RWPE2 (cell line): ENCODE measurements at places on chromosomes 2 and 18.

DNA sequence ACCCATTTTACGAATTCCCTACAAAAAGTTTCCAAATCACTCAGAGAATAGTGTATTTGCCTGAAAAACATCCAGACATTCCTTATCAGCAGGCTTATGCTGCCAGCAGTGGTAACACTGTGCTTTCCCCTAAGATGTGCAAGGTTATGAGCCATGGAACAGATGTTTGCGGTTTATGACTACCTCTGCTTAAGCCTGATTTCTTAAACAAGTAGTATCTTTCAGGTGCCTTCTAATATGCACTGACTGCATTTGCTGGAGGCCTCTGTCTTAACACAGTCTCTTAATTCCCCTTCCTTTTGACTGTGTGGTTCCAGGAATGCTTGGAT is 54.8 kb downstream of the CDC42EP3 start:
- no peak for DNase-seq

- DNase-seq, result peak; percentile 11
Observed at GRCh38 chr2:233112776-233113452, 52.8 kb downstream of the INPP5D start.

DNA sequence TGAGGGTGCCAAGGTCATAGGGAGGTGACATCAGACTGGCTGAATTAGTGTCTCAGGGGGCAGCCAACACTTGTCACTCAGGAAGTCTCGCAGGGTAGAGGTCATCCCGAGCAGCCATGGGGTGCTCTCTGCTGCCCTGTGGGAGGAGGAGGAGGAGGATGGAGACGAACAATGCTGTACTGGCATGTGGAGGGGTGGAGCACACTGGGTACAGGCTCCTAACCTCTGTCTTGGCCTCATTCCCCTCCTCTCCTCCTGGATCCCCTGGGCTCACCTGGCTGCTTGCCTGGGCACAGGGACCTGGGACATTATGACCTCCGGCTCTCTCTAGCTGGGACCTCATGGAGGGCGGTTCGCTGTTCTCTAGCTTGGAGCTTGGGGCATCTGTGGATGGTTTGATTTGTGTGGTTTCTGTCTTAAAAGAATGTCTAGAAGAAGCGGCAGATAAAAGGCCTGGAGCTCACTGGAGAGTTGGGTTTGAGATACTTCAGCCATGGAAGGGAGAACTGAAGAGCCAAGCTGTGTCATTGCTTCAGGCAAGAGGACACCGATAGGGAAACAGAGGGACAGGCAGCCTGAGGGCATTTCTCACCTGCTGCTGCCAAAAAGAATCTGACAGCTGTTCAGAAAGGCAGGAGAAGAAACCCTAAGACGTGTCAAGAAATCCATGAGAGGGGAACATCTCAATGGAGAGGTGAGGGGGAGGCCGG is 133.1 kb downstream of the SEPTIN10 start:
- DNase-seq, result no peak

GRCh38 chr2:145740302-145740701 is 1220.4 kb upstream of the ZEB2 start:
- no peak for DNase-seq

DNA sequence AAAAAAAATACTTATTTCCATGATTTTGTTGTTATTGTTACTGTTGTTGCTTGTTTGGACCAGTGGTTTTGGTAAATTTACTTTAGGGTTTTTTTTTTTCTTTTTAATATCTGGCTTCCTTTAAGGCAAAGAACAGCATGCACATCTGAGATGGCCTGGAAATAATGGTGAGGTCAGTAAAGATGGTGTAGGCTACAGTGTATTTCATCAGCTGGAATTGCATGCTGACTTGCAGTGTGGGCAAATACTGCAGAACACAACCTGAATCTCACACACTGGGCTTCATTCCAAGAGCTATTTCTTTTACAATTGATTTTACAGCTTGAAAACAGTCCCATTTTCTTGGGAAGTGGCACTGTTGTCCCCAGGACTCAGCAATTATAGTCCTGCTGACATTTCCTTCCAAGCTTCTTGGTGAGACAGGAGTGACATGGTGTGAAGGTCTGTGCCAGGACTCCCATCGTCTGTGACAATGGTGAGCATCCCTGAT is 376.1 kb upstream of the SOX11 start:
- DNase-seq, result no peak

- DNase-seq, result no peak
Observed at GRCh38 chr18:8424481-8424880, 184.8 kb upstream of the RAB12 start.
